ENCODE measurements at places on chromosomes 5 and 9.

- DNase-seq: no peak
Measured at GRCh38 chr5:35698047-35698808, 80.6 kb downstream of the SPEF2 start.

GRCh38 chr5:134714120-134714519 is 24.2 kb upstream of the CAMLG start:
- no peak for DNase-seq

DNA sequence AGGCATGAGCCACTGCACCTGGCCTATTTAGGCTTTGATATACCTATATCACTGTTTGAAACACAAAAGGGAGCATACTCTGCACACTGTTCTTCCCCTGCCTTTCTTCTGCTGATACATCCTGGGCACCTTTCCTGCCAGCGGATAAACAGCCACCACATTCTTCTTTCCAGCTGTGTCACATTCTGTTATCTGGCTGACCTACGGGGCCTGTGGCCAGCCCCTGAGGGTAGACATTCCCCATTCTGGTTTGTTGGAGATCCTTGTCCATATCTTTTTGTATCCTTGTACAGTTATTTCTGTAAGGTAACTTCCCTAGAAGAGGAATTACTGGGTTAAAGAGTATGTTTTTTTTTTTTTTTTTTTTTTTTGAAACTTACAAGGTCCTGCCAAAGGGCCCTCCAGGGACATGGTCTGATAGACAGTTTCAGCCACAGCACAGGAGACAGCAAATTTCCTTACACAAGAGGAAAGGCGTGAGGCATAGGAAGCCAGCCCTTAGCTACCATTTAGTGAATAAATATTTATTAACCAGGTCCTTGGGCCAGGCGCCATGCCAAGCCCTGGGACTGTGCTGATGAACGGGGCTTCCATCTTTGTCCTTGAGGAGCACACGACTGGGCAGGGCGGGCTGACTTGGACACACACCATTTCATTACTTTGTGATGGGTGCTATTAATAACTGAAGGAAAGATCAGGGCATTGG is 57.8 kb downstream of the ERGIC1 start:
- DNase-seq: no peak

GRCh38 chr5:2538169-2538568 is 213.3 kb downstream of the IRX2 start:
- no peak for DNase-seq

DNA sequence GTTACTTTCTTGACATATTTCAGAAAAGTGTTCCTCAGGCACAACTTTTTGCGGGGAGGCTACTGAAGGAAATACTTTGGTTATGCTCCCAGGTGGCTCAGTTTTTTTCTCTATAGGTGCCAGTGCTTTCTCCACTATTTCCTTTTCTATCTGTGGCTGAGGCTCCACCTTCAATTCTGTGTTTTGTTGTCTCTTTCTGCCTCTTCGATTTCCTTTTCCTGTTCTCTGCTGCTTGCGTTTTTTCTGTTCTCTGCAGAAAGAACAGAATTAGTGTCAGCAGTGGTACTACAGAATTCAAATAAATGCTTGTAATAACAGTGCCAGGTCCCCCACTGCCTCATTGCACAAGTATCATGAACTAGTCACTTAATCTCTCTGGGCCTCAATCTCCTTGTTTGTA is 7.0 kb downstream of the HEMGN start:
- no peak for DNase-seq

DNA sequence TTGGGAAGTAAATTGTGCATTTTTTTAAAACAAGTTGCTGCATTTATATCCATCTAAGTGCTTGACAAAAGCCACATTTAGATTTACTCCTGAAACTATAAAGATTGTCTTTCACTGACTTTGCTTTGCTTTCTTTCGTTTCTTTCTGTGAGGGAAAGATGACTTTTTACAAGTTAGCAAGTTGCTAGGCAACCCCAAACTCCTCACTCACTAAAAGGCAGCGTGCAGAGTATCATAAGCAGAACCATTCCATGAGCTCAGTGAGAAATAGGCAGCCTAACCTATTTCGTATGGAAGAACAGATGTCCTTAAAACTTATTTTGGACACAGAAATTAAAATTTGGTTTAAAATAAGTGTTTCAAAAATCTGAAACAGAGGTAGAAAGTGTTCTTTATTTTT is 29.0 kb downstream of the KLF9 start:
- DNase-seq: no peak

DNA sequence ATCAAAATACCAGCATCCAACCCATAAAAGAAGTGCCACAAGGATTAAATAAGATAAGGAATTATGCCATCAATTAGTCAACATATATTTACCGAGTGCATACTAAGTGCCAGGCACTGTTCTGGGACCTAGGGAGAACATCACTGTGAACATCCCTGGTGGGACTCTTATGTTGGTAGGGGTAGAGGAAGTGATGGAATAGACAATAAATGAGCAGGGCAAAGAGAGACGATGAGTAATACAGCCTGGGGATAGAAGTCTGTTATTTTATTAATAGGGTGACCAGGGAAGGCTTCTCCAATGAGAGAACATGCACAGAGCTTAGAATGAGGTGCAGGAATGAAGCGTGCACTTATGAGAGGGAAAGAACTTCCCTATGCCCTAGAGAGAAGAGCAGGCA is 47.4 kb upstream of the VLDLR start:
- DNase-seq: no peak

- no peak for DNase-seq
Measured at GRCh38 chr5:64742821-64743220, 25.7 kb downstream of the SREK1IP1 start.

- peak; percentile 88 for DNase-seq
Measured at GRCh38 chr9:36074870-36075532, 38.3 kb downstream of the RECK start.

- DNase-seq: no peak
Measured at GRCh38 chr5:15615859-15616258, 115.9 kb downstream of the FBXL7 start.

DNA sequence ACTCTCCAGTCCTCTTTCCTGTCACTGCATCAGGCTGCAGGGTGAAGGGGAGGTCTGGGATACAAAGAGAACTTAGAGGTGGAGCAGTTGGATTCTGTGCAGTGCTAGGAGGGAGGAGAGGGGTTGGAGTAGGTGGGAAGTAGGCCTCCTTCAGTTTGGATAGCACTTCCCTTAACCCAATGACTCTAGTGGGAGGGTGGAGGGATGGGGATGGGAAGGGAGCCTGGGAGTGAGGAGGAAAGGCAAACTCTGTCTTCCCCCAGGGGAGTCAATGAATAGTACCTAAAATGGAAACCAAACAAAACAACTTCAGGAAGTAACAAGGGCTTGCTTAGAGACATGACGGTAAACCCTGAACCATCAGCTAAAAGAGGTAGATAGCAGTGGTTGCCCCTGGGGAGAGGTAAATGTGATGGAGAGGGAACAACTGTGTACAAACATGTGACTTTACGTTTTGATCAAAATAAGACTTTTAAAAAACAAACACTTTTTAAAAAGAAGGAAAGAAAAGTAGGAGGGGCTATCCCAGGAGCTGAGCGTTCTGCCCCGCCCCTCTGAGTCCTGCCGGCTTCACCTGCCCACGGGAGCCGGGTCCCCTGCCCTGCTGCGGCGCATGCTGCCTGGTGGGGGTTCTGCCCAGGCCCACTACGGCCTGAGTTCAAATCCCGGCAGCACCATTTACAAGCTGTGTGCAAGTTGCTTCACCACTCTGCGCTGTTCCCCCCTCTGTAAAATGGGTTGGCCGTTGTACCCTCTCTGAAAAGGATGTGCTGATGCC is 30.9 kb downstream of the GSN start:
- DNase-seq: no peak

GRCh38 chr9:136105398-136106135 is 10.5 kb upstream of the NACC2 start:
- no peak for DNase-seq

DNA sequence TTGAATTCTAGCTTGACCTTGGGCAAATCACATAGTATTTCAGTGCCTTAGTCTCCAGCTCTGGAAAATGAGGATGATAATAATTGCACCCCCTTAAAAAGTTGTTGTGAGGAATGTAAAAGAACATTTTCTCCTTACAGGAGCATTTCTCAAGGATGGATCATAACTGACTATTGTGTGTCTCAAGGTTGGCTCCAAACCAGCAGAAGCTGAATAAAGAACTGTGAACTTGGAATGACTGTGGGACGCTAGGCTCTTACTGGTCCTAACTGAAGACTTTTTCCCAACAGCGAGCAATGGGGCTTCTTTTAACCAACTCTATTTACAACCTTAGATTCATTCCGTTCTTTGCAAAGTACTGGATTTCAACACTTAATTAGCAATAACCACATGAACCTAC is 26.2 kb upstream of the GLRX start:
- DNase-seq: no peak

- no peak for DNase-seq
Measured at GRCh38 chr5:142871363-142872193, 101.4 kb downstream of the ARHGAP26 start.

- DNase-seq: no peak
Measured at GRCh38 chr9:94649100-94649819, 9.9 kb upstream of the FBP1 start.

- DNase-seq: no peak
Measured at GRCh38 chr5:57895766-57896165, 413.2 kb upstream of the ACTBL2 start.

- no peak for DNase-seq
Measured at GRCh38 chr5:15692706-15693381, 192.9 kb downstream of the FBXL7 start.

DNA sequence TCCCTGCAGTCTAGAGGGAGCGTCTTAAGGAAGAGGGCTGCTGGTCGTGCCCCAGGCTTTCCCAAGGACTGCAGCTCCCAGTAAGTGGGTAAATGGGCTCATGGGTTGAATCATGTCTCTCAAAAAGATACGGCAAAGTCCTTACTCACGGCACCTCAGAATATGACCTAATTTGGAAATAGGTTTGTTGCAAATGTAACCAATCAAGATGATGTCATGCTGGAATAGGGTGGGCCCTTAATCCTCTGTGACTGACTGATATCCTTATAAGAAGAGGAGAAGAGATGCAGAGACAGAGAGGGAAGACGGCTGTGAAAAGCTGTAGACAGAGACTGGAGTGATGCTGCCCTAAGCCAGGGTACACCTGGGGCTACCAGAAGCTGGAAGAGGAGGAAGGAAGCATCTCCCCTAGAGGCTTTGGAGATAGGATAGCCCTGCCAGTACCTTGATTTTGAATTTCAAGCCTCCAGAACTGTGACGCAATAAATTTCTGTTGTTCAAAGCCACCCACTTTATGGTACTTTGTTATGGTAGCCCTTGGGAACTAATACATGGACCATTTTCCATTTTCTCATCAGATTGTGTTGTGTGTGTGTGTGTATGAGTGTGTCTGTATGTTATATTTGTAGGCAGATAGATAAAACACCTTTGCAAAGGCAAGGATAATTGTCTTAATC is 15.0 kb downstream of the GALNT10 start:
- DNase-seq: no peak

GRCh38 chr5:8720506-8720905 is 825.4 kb downstream of the SEMA5A start:
- DNase-seq: no peak

- no peak for DNase-seq
Measured at GRCh38 chr9:6184749-6185645, 30.6 kb upstream of the IL33 start.

- DNase-seq: no peak
Measured at GRCh38 chr9:13049223-13049622, 230.3 kb downstream of the MPDZ start.

- DNase-seq: peak; percentile 57
Measured at GRCh38 chr5:66247176-66247960, 103.3 kb downstream of the SREK1 start.

- no peak for DNase-seq
Measured at GRCh38 chr9:71506821-71507220, 261.5 kb downstream of the CEMIP2 start.

- peak; percentile 3 for DNase-seq
Measured at GRCh38 chr5:8184455-8185063, 315.6 kb downstream of the MTRR start.

- no peak for DNase-seq
Measured at GRCh38 chr9:5554254-5554653, 43.9 kb downstream of the PDCD1LG2 start.

DNA sequence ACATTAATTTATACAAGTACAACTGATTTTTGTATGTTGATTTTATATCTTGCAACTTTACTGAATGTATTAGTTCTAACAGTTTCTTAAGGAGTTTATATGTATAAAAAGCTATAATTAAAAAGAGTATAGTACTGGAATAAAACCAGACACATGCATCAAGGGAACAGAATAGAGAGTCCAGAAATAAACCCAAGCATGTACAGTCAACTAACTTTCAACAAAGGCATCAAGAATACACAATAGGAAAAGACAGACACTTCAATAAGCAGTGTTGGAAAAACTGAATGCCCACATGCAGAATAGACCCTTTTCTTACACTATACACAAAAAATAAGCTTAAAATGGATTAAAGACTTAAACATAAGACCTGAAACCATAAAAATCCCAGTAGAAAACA is 170.9 kb downstream of the ICE1 start:
- no peak for DNase-seq

DNA sequence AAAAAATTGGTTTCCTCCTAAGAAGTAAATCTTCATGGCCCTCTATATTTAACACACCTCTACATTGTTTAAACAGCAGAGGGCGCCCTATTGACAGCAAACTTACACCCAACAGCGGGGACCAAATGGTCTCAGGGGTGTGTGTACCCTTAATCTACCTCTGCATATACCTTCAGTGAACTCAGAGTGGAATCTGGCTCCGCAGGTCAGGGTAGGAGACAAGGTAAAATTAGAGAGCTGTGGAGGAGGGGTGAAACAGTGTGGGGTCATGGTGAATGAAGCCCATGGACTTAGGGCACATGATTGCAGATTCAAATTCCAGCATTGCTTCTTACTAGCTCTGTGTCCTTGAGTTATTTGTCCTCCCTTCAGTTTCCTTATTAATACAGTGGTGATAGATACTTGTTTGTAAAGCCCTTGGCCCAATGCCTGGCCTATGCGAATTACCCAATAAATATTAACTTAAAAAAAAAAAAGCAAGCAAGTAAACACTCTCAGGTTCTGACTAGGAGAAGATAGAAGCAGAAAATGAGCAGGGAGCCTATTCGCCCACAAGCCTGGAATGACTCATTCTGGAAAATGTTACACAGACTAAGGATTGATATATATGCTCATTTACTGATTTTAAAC is 122.9 kb downstream of the CAVIN4 start:
- DNase-seq: no peak

GRCh38 chr9:81103597-81104471 is 585.5 kb downstream of the TLE1 start:
- no peak for DNase-seq

GRCh38 chr9:136868644-136869043 is 2.5 kb upstream of the EDF1 start:
- DNase-seq: no peak

DNA sequence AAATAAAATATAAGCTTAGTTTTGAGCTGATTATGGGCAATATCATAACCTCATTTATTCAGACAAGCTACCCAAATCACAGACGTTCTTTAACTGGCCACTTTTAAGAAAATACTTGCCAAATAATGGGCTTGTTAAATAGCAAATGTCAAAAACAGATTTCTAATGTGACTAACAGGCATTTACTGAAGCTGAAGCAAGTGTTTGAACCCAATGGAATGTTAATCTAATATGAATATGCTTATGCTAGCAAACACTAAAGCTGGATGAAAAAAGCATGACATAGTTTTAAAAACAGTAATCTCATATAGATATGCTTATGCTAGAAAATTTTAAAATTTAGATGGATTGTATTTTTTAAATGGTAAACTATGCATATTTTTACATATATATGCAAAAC is 411.6 kb upstream of the PTGER4 start:
- DNase-seq: no peak

Measured in AG04450 (cell line).